ENCODE measurements at places on chromosomes 12 and 14. TPM values are rescaled to one million over a fixed set of nuclear protein-coding genes. Genes with fewer than 3 reads are reported as not detected.

SLC25A21 gene
- total RNA-seq: 0.37 TPM

DNA sequence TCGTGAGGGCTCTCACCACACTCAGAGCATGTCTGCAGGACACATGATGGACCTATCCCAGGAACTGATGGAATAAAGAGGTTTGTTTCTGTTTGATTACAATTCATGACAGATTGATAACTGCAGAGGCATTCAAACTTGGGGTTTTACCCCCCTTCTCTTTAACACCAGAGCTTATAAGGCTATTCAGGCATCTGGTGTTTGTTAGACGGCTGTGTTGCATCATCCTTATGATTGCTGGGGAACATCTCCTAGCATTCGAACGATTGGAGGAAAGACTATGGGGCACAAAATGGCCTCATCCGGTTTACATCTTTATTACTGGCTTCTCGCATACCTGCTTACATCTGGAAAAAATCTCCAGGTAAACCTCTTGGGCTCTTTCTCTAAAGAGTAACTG, 191.8 kb downstream of the MSRB3 start:
- DNase-seq: no peak

DNA sequence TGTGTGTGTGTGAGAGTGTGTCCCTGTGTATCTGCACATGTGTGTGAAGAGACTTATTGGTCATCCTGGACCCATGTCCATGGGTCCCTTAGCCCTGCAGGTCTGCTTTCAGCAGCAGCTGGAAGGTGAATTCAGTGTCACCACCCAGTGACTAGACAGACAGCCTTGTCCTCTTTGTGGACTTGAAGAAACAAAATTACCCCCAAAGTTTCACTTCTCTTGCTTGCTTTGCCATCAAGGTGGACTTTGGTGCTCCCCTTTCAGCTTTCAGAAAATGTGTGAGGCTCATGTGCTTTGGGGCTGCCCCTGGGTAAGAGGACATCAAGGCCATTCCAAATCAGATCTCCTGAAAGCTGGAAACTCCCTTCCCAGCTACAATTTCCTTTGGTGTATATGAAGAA, 1063.8 kb downstream of the BCL11B start:
- no peak for DNase-seq

- DNase-seq: no peak
Measured at GRCh38 chr12:98780261-98780660, 135.2 kb downstream of the APAF1 start.

DNA sequence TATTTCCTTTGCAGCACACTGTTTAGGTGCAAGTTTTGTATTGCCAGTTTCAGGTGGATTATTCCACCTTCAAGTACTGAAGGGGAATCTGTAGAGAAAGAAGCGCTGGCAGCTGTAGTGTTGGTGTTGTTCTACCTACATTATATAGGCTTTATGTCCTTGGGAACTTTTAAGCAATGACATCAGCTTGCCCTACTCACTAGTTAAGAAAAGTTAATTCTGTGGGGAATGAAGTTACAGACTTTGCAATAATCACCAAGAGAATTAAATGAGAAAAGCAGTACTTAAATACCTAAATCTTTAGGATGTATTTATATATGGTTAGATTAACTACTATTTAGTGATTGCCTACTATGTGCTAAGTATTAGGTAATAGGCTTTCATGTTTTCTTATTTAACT, at the start of gene OR4E1:
OR4E1 (minus strand) TSS at position 101 of the 400 bp plus-strand sequence. CDS start 2,883 bp downstream, outside the sequence.
- DNase-seq: no peak
